ENCODE measurements at places on chromosomes 16 and 17.
A peak's percentile ranks its signal among the peaks of the same experiment; 100 is the strongest.

GRCh38 chr17:75152922-75153779 is 1.2 kb downstream of the JPT1 start:
- DNase-seq, result no peak

- no peak for DNase-seq
Observed at GRCh38 chr17:10046786-10047785, 142.0 kb upstream of the RCVRN start.

GRCh38 chr17:27538156-27538955 is 82.1 kb downstream of the KSR1 start:
- no peak for DNase-seq

- DNase-seq, result no peak
Observed at GRCh38 chr17:51739245-51739886, 419.1 kb downstream of the CA10 start.

GRCh38 chr16:57361404-57361803 is 2.8 kb downstream of the CCL22 start:
- DNase-seq, result no peak

DNA sequence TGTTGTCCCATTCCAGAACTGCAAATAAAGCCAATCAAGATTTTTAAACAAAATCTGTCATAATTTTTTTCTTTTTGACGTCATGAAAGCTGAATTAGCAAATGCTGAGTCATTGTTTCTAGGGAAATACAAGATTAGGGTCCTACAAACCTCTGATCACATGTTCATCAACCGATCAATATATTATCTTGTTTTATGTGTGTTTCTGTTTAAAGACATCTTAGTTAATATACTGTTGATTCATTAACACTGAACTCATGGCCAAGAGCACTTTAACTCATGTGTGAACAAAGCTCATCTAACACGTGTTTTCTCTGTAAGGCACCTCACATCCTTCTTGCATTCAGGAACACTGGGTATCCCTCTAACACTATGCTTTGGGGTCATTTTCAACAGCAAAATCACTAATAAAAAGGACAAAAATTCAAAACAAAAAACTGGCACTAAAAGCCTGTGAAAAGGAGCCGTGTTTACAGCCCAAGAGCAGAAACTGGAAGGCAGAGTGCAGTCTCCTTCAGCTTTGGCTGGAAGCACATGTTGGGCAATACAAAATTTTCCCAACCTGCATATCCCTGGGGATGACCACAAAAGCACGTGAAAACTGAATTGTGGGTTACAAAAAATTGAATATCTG is 102.5 kb downstream of the PARN start:
- DNase-seq, result no peak

GRCh38 chr17:11097121-11097520 is 143.9 kb upstream of the SHISA6 start:
- peak; percentile 21 for DNase-seq

DNA sequence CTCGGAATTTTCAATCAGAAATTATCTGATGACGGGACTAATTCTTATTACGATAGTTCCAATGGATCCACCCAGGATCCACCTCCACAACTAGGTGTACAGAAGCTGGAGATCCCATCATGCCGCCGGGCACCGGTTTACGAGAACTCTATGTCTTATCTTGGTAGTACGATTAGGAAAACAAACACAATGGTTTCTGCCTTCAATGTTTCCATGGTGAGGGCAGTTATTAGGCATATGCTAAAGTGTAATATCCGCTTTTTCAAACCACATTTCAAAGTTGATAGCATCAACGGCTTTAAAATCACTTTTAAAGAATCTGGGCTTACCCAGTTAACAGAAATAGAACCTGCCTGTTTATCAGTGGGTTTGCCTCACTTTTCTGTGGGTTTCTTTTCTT is 705.7 kb downstream of the MAF start:
- DNase-seq, result no peak

All from osteocyte (in vitro differentiated cells).